Jurkat, Clone E6-1 (cell line): ENCODE measurements at places on chromosomes 16 and 17.

DNA sequence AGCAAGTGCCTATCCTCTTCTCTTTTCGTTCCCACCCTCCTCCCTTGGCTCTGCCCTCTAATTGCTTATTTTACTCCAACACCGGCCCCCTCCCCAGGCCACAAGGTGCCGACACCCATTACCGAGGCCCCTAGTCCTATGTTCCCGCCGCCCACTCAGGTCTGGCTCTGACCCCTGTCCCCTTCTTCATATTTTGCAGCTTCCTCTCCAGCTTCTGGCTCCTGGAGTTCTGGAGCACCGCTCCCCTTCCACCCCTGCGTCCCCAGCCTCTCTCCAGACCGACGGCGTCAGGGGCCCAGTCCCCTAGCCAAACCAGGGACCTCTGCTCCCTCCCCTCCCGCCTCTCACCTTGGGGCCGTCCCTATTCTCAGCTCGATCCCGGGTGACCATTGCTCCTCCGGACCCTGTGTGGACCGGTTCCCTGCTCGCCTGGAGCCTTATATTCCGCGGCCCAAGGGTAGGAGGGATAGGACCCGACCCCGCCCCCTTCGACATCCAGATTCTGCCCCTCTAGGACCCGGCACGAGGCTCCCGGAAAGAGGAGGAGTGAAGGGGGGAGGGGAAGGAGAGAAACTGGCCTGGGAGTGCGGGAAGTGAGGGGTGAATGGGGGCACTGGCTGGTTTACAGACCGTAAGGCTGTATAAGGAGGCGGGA lies at the start of gene HES7:
Gene HES7 (minus strand): TSS at position 412 of the 655 bp plus-strand sequence. CDS start 22 bp downstream, at position 390.
- no peak for DNase-seq

DNA sequence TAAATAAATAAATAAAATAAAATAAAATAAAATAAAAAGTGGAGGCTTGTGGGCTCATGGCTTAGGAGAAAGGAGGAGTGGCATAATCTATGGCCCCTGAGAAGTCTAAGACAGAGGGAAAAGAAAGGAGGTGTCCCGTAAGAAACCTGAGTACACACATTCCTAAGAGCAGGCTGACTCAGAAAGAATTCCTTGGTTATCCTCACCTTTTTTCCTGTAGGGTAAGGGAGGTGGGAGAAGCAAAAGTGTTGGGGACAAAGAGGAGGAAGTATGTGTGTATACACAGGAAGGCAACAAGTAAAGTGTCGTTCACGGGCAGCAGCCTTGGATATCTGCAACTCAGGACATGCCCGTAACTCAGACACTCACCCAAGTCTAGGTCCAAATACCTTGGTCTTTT lies 29.3 kb downstream of the MARF1 start:
- DNase-seq: no peak

DNA sequence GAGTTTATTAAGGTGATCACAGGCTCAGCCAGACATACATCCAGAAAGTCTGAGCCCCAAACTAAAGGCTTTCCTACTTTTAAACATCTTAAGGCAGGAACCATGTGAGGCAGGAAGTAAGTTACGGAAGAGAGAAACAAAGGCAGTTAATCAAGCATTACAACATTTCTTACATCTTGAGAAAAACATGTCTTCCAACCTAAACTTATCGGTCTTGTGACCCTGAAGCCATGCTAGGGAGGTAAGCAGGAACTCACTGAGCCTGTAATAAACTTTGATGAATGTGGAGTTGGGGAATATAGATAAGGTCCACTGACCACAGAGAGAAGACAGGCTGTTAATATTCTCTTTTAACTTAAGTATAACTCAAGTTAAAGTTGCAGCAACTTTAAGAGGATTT lies 3.5 kb upstream of the ACSM3 start:
- no peak for DNase-seq

DNA sequence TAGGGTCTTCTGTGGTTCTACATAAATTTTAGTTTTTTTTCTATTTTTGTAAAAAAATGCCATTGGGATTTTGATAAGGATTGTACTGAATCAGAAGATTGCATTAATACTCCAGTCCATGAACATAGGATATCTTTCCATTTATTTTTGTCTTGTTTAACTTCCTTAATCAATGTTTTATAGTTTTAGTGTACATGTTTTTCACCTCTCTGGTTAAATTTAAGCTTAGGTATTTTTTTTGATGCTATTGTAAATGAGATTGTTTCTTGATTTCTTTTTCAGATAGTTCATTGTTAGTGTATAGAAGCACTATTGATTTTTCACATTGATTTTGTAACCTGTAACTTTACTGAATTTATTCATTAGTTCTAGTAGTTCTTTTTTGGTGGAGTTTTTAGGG lies 35.4 kb downstream of the ITGAM start:
- DNase-seq: no peak

GRCh38 chr17:59436900-59437299 lies 105.4 kb downstream of the YPEL2 start:
- no peak for DNase-seq
